ENCODE measurements at places on chromosomes 7 and 10.

DNA sequence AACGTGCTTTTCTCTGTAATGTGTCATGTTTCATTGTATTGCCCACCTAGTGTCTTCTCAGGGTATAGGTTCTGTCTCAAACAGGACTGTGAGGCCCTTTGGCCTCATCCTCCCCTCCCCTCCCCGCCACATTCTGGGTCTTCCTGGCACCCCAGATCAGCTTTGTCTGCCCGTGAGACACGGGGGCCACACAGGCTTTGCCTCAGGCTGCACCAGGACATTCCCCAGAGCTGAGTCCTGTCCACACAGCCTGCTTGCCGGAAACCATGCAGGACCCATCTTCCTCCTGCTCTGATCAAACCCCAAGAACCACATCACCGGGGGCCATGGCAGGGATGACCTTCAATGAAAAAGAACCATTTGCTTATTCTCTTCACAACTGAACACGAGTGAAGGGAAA is 18.6 kb downstream of the MAT1A start:
- DNase-seq = no peak

- DNase-seq = no peak
These were observed 7.1 kb downstream of the HECW1 start for GRCh38 chr7:43119371-43120075.

GRCh38 chr10:42638821-42639270 is 476 bp upstream of the ZNF33B start:
- DNase-seq = no peak

DNA sequence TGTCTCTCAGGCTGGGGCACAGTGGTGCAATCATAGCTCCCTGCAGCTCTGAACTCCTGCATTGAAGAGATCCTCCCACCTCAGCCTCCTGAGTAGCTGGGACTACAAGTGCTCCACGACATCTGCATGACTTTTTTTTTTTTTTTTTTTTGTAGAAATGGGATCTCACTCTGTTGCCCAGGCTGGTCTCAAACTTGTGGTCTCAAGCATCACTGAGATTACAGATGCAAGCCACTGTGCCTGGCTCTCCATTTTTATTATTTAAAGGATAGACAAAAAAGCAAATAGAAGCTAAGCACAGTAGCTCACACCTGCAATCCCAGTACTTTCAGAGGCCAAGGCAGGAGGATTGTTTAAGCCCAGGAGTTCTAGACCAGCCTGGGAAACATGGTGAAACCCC is 13.0 kb upstream of the KCTD7 start:
- no peak for DNase-seq

- DNase-seq = no peak
These were observed 13.6 kb downstream of the SNX10 start for GRCh38 chr7:26305090-26305868.

Measured in activated T-helper 1 cell treated with anti-CD3 and anti-CD28 coated beads, Interleukin-2, amount 50 U/mL, for 16 hours (primary cell).